Gastrocnemius medialis (tissue), 4 donors: ENCODE measurements at places on chromosomes 1 and 21.

- DNase-seq = no peak
- H3K36me3 ChIP-seq = no peaks in the 10 kb centered on the region
- H3K4me3 ChIP-seq = no peak overlapping the region
- H3K4me1 ChIP-seq = no peaks in the 10 kb centered on the region
- H3K27ac ChIP-seq = no peak overlapping the region
Measured at GRCh38 chr1:106995970-106996369, 60.5 kb upstream of the PRMT6 start.

DNA sequence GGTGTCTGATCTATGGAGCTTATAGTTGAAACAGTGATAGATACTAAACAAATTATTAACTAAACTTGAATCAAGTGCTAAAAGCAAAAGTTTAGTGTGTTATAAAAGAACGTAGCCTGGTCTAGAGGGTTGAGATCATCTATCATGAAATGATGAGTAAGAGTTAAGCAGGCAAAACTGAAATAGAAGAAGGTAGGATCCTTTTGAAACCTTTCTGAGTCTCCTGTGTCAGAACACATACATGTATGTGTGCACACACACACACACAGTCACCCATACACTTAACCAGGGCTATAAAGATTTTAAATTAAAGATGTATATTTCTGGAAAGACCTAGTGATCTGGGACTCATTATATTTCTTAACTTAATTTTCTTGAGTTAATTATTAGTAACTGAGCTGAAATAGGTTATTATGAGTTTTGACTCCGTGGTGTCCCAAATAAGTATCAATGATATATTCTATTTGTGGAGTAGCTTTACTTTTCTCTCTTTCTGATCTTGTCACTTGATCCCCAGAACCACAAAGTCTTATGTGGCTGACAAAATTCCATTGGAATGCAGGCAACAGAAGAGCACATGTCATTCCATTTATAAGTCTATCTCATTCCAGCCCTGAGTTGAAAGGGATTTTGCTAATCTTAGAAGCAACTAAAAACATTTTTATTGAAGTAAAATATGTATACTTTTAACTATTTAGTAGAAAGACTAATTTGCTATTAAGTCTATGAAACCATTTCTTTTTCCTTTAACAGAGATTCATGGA is 70.7 kb downstream of the PRRX1 start:
- H3K4me1 ChIP-seq = peaks cover 69% of the 10 kb centered on the region
- H3K27me3 ChIP-seq = no peaks in the 10 kb centered on the region
- peak overlapping the region; percentile 89 for H3K27ac ChIP-seq
- no peak overlapping the region for H3K4me3 ChIP-seq

- no peak overlapping the region for H3K4me3 ChIP-seq
- DNase-seq = no peak
- H3K4me1 ChIP-seq = peaks cover 31% of the 10 kb centered on the region
Measured at GRCh38 chr1:40384413-40384762, 10.9 kb downstream of the SMAP2 start.

GRCh38 chr1:167617153-167618147 is 12.6 kb upstream of the RCSD1 start:
- H3K36me3 ChIP-seq = no peaks in the 10 kb centered on the region
- peak; percentile 56 for DNase-seq
- H3K4me3 ChIP-seq = no peak overlapping the region

DNA sequence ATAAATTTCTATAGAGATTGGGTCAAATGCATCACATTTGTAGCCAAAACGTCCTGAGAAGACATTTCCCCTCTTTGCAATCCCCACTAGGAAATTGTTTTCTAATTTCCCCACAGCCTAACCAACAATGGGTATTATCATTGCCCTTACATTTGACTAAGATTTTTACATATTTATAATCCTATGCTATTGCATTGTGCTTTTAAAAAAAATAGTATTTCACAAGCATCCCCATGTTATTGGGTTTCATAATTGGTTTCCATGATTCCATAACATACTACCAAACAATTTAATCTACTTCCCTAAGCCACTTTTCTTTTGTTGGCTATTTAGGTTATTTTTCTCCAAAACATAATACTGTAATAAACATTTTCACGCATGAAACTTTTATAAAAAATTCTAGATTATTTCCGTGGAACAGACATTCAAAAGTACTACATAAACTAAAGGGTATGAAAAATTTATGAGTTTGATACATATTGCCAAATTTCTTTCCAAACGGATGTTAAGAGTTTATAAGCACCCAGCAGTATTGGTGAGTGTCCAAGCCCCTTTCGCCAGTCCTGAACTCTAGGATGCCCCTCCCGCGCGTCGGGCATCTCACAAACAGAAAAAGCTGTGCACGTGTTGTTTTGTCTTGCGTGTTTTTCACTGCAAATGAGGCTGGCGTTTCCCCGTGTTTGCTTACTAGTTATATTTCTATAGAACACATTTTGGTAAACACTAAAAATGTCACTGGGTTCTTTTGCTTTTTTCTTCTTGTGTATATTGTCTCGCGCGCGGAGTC is 2.0 kb upstream of the LHX4 start:
- peaks cover 12% of the 10 kb centered on the region for H3K4me1 ChIP-seq
- no peaks in the 10 kb centered on the region for H3K36me3 ChIP-seq
- H3K27ac ChIP-seq = no peak overlapping the region
- no peak for DNase-seq
- no peak overlapping the region for H3K4me3 ChIP-seq

DNA sequence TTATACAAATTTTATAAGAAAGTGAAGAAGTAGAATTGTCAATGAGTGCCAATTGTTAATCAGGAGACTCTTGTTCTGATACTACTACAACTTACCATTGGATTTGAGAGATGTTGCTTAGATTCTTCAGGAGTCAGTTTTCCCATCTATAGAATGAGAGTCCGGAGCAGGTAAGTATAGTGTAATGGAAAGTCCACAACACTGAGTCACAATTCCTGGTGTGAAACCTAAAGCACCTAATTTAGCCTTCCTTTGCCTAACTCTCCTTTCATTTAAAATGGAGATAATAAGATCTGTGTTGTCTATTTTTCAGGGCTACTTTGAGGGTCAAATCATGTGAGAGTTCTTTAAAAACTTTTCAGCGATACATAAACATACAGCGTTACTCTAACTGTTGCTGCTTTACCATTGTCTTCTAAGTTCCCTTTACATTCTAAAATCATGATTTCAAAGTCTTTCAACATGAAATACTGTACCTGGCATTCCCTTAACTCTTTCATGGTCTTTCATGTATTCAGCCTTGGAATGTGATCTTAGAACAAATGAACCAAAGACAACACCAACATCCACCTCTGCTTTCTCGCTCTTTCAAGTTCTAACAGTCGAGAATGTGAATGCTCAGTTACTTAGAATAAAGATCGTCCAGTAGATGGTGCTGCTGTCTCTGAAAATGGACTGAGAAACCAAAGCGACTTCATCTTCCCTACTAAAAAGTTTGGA is 90.9 kb downstream of the SLC30A10 start:
- no peaks in the 10 kb centered on the region for H3K27me3 ChIP-seq
- no peaks in the 10 kb centered on the region for H3K36me3 ChIP-seq
- no peak for DNase-seq
- no peak overlapping the region for H3K27ac ChIP-seq
- no peak overlapping the region for H3K4me3 ChIP-seq

GRCh38 chr21:31552826-31553225 is 106.7 kb upstream of the SOD1 start:
- peaks cover under 1% of the 10 kb centered on the region for H3K4me1 ChIP-seq
- no peaks in the 10 kb centered on the region for H3K36me3 ChIP-seq
- H3K4me3 ChIP-seq = no peak overlapping the region
- no peak overlapping the region for H3K27ac ChIP-seq

GRCh38 chr1:203239526-203240305 is 10.2 kb upstream of the CHIT1 start:
- peaks cover 8% of the 10 kb centered on the region for H3K27me3 ChIP-seq
- no peaks in the 10 kb centered on the region for H3K36me3 ChIP-seq
- H3K4me3 ChIP-seq = no peak overlapping the region
- no peaks in the 10 kb centered on the region for H3K4me1 ChIP-seq
- no peak for DNase-seq

DNA sequence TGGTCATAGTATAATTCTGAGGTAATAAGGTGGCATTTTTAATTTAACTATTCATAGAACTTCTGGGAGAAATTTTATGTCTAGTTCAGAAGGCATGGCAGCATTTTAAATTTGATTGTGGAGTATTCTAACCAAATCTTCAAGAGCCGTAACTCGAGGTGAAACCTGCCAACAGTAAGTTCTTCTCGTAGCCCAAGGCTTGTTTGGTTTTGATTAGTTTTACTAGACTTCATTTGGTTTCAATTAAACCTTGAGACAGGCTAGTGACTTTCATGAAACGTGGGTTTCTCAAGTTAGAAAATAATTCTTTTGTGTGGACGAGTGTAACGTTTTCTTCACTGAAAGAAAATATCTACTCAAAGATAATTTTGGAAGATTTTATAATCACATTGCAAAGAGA is 395.5 kb downstream of the USP25 start:
- H3K27ac ChIP-seq = no peak overlapping the region
- no peaks in the 10 kb centered on the region for H3K27me3 ChIP-seq
- no peak for DNase-seq
- H3K4me3 ChIP-seq = no peak overlapping the region
- no peaks in the 10 kb centered on the region for H3K36me3 ChIP-seq

GRCh38 chr1:108096089-108096488 is 104.1 kb downstream of the SLC25A24 start:
- no peak for DNase-seq
- H3K4me1 ChIP-seq = no peaks in the 10 kb centered on the region
- no peak overlapping the region for H3K27ac ChIP-seq
- no peaks in the 10 kb centered on the region for H3K27me3 ChIP-seq

DNA sequence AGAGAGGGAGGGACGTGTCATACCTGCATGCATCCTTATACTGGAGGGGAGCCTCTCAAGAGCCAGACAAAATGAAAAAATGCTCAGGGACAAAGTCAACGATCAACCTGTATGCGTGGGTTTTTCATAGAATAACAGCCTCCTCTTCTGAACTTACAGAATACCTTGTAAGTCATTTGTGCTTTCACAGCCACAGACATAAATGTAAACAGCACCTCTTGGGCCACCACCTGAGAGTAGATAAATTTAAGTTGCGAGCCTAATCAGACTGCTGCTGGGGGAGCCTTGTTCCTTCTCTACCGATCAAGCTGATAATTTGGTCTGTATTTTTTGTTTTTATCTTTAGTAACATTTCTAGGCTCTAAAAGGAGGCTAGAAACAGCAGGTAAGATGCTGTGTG is 223.1 kb downstream of the KIF26B start:
- H3K27ac ChIP-seq = no peak overlapping the region
- H3K27me3 ChIP-seq = no peaks in the 10 kb centered on the region
- H3K36me3 ChIP-seq = no peaks in the 10 kb centered on the region
- no peaks in the 10 kb centered on the region for H3K4me1 ChIP-seq
- no peak for DNase-seq

DNA sequence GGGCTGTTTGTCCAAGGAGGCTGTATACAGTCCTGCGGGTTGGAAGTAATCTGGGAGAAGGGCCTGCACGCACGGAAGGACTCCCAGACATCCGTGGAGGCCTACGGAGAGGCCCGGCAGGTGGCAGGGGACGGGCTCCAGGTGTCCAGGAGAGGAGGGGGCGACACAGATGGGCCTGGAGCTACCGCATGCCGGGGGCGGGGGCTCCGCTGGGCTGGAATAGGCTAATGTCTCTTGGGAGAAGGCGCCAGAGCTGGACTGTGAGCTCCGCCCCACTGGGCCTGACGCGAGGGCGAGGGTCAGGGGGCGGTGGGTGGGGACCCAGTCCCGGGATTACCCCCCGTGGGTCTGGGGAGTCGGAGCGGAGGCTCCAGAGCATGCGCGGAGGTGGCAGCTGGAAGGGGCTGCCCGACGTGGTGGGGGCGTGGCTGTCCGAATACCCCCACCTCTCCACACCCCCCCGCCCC is 659 bp downstream of the AGO1 start:
- H3K4me1 ChIP-seq = peaks cover 14% of the 10 kb centered on the region
- DNase-seq = no peak
- peak overlapping the region; percentile 75 for H3K27ac ChIP-seq
- H3K36me3 ChIP-seq = peaks cover 3% of the 10 kb centered on the region

DNA sequence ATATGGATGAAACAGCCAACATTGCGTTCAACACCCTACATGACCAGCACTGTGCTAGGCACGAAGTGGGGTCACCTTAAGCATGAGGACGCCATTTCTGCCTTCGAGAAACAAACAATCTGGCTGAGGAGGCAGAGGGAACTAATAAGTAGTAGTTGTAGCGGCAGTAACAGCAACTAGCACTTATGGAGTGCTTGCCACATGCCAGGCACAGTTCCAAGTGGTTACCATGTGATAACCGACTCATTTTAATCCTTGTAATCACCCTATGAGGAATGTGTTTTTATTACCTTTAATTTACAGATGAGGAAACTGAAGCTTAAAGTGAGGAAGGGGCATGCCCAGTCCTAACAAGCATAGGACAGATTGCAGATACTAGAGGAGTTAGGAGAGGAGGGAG is 33.7 kb downstream of the KCND3 start:
- H3K27ac ChIP-seq = no peak overlapping the region
- H3K27me3 ChIP-seq = no peaks in the 10 kb centered on the region
- H3K4me3 ChIP-seq = no peak overlapping the region
- DNase-seq = no peak
- peaks cover 35% of the 10 kb centered on the region for H3K4me1 ChIP-seq

DNA sequence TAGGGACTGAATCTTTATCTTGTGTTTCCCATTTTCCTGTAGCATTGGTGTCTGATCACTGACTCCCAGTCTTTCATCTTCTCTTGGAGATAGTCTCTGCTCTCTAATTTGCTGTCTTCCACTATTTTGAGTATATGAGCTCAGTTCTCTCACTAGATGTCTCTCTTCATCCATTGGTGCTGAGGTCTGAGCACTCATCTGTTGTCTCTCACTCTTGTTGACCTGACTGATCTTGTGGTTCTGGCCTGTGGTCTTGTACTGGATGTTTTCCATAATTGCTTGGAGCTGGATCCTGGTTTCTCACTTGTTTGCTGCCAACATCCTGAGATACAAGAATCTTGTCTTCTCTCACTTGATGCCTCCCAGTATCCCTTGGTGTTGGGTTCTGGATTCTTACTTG is 25.1 kb upstream of the S100A11 start:
- H3K27me3 ChIP-seq = no peaks in the 10 kb centered on the region
- no peak overlapping the region for H3K4me3 ChIP-seq
- no peak overlapping the region for H3K27ac ChIP-seq
